ENCODE measurements at places on chromosomes 6 and 20.

DNA sequence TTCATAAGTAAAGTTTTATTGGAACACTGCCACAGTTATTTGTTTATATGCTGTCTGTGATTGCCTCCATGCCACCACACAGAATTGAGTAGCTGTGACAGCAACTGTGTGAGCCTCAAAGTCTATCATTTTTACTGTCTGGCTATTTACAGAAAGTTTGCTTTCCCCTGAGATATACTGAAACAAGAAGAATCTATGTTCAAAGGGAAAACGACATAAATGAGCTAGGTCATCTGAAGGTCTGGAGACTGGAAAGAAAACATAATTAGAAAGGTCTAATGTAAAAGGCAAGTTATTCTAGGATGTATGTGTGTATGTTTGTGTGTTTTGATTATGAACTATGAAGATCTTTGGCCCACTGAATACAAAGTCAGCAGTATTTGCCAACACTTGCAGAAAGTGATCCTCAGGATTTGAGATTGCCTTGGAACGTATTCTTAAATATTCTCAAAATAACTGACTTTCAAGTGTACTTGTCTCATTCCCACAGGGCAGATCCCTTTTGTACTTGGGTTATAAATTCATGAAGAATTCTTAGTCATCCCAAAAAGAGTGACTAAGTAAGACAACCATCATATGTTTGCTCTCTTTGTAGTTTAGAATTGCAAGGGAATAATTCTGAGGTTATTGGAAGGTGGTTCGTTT lies 677.7 kb downstream of the DOK5 start:
- H3K36me3 ChIP-seq: no peaks in the 10 kb centered on the region
- H3K27me3 ChIP-seq: no peaks in the 10 kb centered on the region
- H3K27ac ChIP-seq: no peak overlapping the region
- H3K4me3 ChIP-seq: no peak overlapping the region
- H3K4me1 ChIP-seq: no peaks in the 10 kb centered on the region

DNA sequence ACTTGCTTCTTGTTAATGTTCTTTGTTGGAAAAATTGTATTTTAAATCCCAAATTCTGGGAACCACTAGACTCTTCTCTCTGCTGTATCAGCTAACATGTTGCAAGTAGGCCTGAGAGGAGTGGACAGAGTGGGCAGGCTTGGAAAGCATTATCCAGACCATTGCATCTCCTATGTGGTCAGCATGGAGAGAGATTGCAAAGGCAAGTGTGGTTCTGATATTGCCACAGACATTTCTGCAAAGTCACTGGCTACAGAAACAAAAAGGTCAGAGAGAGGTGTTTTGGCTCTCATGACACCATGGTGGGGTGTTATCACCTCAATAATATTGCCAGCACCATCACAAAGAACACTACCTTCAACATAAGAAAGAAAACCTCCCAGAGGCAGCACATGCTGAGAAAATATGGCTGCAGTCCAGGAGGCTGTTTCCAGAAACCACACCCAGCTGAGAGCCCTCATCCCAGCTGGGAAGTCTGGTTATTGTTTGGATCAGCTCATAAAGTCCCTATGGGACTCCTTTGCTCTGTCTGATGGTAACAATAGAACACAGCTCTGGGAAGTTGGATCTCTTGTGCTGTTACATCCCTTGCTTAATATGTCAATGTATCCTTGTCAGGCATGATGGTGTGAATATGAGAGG lies 78.2 kb upstream of the TBX18 start:
- no peaks in the 10 kb centered on the region for H3K27me3 ChIP-seq
- H3K4me1 ChIP-seq: no peaks in the 10 kb centered on the region
- no peak overlapping the region for H3K27ac ChIP-seq
- no peak for DNase-seq
- H3K4me3 ChIP-seq: no peak overlapping the region
- H3K36me3 ChIP-seq: no peaks in the 10 kb centered on the region

DNA sequence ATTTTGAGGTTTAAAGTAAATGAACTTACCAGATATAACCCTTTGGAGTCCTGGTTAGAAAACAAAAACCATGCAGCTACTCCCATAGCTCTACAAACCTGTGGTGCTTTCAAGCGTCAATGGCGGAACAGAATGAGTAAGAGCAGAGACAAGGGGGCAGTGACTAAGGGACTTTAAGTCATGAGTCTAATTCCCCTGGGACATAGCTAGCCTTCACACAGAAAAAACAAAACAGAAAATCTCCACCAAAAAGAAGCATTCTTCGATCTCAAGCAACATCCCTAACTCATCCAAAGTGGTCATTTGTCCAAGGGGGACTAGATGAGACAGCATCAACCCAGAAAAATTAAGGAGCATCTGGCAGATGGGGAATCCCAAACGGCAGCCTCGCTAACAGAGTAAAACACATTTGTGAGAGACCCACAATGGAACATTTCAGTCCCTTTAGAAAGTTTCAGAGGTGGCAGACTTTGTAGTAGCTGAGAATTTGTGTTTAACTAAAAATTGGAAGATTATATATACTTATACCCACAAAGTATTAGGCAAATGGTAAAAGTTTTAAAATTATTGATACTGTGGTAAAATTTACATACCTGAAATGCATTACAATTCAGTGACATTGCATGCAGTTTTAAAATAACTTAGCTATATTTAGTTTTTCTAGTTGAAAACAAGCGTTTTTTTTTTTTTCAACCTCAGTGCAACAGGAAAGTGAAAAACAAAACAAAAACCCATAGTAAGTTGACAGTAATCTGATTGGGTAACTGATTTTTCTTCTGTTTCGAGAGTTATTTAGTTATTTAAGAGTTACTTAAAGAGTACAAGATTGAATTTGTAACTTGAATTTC lies 67.5 kb downstream of the KCNQ5 start:
- H3K36me3 ChIP-seq: no peaks in the 10 kb centered on the region
- no peaks in the 10 kb centered on the region for H3K4me1 ChIP-seq
- DNase-seq: no peak
- no peak overlapping the region for H3K27ac ChIP-seq

- no peaks in the 10 kb centered on the region for H3K36me3 ChIP-seq
- H3K4me3 ChIP-seq: no peak overlapping the region
- H3K27me3 ChIP-seq: no peaks in the 10 kb centered on the region
- DNase-seq: no peak
- no peak overlapping the region for H3K27ac ChIP-seq
These were observed 176.2 kb upstream of the AHI1 start for GRCh38 chr6:135673501-135674309.

GRCh38 chr6:1901556-1901955 lies 291.8 kb downstream of the FOXC1 start:
- H3K36me3 ChIP-seq: no peaks in the 10 kb centered on the region
- H3K27ac ChIP-seq: no peak overlapping the region
- no peaks in the 10 kb centered on the region for H3K4me1 ChIP-seq
- no peak for DNase-seq
- no peaks in the 10 kb centered on the region for H3K27me3 ChIP-seq

GRCh38 chr6:39407446-39407993 lies 85.0 kb upstream of the KCNK16 start:
- H3K36me3 ChIP-seq: no peaks in the 10 kb centered on the region
- DNase-seq: no peak
- no peak overlapping the region for H3K4me3 ChIP-seq
- no peaks in the 10 kb centered on the region for H3K4me1 ChIP-seq
- no peak overlapping the region for H3K27ac ChIP-seq

DNA sequence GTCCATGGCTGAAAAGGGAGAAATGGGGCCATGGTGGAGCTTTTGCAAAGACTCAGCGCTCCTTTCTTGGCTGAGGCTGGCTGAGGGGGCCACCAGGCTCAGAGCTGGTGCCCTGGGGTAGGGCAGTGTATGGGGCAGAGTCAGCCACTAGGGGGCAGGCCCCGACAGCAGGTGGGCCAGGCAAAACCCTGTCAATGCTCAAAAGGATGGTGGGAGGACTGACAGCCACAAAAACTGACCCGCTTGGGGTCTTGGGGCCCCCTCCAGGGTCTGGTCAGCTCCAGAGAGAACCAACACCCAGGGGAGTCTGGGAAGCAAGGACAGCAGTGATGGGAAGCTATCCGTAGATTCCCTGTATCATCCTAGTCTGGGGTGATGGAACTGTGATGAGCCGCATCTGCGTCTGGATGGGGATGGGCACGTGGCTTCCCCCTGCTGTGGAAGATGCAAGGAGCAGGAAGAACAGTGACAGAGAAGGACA lies 306.9 kb downstream of the DHX35 start:
- DNase-seq: peak; percentile 53
- H3K36me3 ChIP-seq: no peaks in the 10 kb centered on the region
- no peaks in the 10 kb centered on the region for H3K27me3 ChIP-seq
- H3K4me1 ChIP-seq: no peaks in the 10 kb centered on the region

DNA sequence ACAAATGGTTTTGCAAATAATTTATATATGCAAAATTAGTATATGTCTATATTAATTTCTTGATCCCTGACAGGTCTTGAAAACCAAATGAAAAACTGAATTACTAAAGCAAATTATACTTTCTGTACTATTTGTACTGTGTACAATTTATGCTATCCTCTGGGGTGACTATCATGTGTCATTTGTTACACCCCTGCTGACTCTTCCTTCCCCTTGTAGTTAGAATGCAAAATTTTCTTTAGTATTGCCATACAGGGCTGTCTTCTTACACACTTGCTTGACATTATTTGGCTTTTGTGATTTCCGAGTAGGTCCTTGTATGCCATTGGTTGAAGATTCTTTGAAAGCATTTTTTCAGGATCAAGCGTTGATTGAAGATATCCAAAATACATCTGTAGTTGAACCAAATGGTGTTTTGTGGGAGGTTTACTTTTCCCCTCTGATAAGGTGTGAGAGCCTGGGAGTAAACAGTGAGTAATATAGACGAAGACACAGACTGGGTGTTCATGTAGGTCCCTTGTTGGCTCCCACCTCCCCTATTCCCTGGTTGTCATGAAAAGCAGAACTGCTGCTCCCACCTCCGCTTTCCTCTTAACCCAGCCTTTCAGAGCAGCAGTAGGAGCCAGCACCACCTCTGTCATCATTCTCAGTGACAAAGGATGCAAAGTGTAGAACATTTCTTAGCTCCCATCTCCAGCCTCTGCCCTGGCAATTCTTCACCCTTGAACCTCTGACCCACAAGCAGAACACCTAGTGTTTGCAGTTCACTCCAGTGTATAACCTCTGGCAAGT lies 29.0 kb downstream of the NCOA7 start:
- no peak overlapping the region for H3K27ac ChIP-seq
- no peaks in the 10 kb centered on the region for H3K36me3 ChIP-seq
- no peak for DNase-seq
- H3K27me3 ChIP-seq: no peaks in the 10 kb centered on the region
